ENCODE measurements at places on chromosomes 7 and 10. TPM values are rescaled to one million over a fixed set of nuclear protein-coding genes. Genes with fewer than 3 reads are reported as not detected.

DNA sequence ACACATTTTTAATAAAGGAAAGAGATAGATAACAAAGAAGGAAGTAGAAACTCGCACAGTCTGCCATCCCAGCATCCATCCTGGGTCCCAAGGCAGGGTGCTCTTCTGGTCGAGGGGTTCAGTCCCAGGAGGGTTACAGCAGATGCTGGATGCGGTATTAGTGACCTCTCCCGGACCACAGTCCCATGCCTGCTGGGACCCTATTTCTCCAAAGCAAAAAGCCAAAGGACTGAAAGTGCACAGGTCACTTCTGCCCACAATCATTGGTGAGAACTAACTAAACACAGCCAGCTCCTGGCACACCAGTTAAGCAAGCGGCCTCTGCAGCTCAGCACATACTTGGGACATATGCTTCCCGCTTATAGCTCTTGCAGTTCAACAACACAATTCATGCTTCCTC, 96.1 kb upstream of the HABP2 start:
- H3K36me3 ChIP-seq: no peaks in the 10 kb centered on the region
- no peak overlapping the region for H3K4me3 ChIP-seq
- H3K4me1 ChIP-seq: no peaks in the 10 kb centered on the region
- DNase-seq: no peak
- no peak overlapping the region for H3K27ac ChIP-seq

Gene SLC18A2
- 2.4 TPM for total RNA-seq

DNA sequence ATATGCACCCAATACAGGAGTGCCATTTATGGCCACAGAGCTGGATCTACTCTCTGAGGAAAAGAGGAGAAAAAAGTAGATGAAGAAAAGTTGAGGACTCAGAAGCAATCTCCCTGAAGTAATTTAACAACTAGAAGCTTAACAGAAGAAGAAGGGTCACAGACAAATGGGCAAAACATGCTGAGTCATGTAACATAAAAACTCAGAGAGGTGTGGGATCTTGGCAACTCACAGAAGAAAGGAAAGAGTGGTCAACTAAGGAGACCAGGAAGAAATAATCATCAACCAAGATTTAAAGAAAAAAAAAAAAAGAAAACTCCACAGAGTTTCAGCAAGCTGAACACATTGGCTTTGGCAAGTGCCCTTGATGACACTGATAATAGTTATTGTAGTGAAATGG, 51.8 kb upstream of the BET1 start:
- H3K27ac ChIP-seq: no peak overlapping the region
- H3K27me3 ChIP-seq: no peaks in the 10 kb centered on the region
- H3K4me3 ChIP-seq: no peak overlapping the region
- DNase-seq: no peak
- no peaks in the 10 kb centered on the region for H3K4me1 ChIP-seq
- H3K36me3 ChIP-seq: no peaks in the 10 kb centered on the region

DNA sequence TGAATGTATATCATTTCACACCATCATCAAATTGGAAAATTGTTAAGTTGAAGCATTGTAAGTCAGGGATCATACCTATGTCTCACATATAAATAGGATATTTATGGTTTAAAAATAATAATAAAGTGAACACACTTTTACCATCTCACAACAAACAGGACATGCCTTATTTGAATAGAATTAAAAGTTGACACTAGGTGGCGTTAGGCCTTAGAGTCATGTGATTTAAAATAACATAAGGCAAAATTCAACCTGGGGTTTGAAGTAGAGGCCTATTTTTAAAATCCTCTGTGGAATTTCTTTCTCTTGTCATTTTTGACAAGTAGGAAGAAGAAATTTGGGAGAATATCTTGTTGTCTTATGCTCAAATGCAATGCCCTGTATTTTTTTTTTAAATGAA, 184.7 kb upstream of the PCDH15 start:
- no peaks in the 10 kb centered on the region for H3K4me1 ChIP-seq
- no peak for DNase-seq
- no peaks in the 10 kb centered on the region for H3K27me3 ChIP-seq
- H3K4me3 ChIP-seq: no peak overlapping the region
- no peaks in the 10 kb centered on the region for H3K36me3 ChIP-seq

DNA sequence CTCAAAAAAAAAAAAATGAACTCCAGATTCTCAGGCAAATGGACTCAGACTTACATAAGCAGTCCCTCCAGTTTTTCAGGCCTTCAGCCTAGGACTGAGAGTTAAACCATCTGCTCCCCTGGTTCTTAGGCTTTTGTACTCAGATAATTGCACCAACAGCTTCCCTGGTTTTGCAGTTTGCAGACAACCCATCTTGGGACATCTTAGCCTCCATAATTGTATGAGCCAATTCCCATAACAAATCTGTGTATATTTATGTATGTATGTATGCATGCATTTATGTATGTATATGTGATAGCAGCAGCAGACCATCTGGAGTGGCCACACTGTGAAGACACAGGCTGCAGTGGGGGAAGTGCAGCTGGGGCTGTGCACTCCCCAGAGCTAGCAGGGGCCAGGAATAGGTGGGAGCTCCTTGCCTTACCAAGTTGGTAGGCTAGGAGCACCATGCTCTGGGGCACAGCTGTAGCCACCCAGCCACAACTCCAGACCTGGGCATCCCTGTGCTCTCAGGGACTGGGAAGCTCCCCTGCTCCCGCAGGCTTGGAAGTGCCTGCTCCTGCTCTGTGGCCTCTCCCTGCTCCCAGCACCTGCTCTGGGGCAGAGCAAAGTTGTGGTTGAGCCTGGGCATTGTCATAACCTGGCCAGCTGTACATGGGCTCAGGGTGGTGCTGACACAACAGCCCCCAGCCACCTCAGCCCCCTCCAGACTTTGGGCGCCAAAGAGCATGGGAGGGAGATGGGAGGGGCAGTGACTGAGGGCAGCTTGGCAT, 8.9 kb upstream of the KLHL7 start:
- H3K4me1 ChIP-seq: no peaks in the 10 kb centered on the region
- H3K36me3 ChIP-seq: no peaks in the 10 kb centered on the region
- no peak overlapping the region for H3K27ac ChIP-seq
- DNase-seq: no peak

- H3K36me3 ChIP-seq: no peaks in the 10 kb centered on the region
- peak overlapping the region; percentile 65 for H3K4me3 ChIP-seq
- DNase-seq: no peak
These were observed 1.0 kb downstream of the PAXIP1 start for GRCh38 chr7:155001756-155002410.

GRCh38 chr7:146345251-146345650, 228.7 kb downstream of the CNTNAP2 start:
- H3K4me1 ChIP-seq: no peaks in the 10 kb centered on the region
- DNase-seq: no peak
- no peak overlapping the region for H3K27ac ChIP-seq
- H3K4me3 ChIP-seq: no peak overlapping the region
- H3K27me3 ChIP-seq: no peaks in the 10 kb centered on the region

Gene BICC1
- total RNA-seq: 10.0 TPM

- no peak for DNase-seq
- H3K27me3 ChIP-seq: no peaks in the 10 kb centered on the region
- H3K36me3 ChIP-seq: no peaks in the 10 kb centered on the region
- no peak overlapping the region for H3K27ac ChIP-seq
- H3K4me1 ChIP-seq: no peaks in the 10 kb centered on the region
- no peak overlapping the region for H3K4me3 ChIP-seq
These were observed 53.3 kb downstream of the TCERG1L start for GRCh38 chr10:131258256-131258655.

Gene FOXP2
- total RNA-seq: 2.5 TPM

DNA sequence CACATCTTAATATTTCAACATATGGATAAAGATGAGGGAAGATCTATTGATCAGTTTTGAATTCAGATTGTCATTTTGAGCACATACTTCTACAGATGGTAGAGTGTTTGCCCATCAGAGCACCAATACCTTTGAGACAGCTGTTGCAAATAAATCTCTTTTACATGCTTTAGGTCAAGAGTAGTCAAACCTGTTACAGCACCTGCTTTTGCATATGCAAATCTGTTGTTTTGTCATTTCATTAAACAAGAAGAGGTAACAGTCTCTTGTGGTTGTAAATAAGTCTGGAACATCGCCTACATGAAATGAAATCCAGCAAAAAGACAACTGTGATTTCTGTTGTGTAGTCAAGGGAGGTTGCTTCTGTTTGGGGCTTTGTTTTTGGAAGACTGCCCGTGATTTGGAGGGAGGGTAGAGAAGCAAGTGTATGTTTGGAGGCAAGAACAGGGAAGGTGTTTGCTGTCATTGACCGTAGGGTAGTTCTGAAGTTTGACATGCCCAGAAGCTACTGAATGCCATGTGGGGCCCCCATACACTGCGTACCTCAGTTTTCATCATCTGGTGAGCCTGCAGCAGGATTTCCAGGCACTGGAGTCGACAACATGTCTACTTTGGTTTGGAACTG, 233.6 kb upstream of the PPP1R3A start:
- H3K36me3 ChIP-seq: no peaks in the 10 kb centered on the region
- no peaks in the 10 kb centered on the region for H3K27me3 ChIP-seq
- no peak overlapping the region for H3K27ac ChIP-seq
- H3K4me3 ChIP-seq: no peak overlapping the region

GRCh38 chr7:131371411-131371810, 43.7 kb downstream of the MKLN1 start:
- H3K36me3 ChIP-seq: no peaks in the 10 kb centered on the region
- H3K27me3 ChIP-seq: no peaks in the 10 kb centered on the region
- H3K4me1 ChIP-seq: peaks cover 18% of the 10 kb centered on the region
- no peak for DNase-seq
- H3K27ac ChIP-seq: no peak overlapping the region

Gene SUN3
- total RNA-seq: 29.1 TPM
